ENCODE measurements at places on chromosomes 7 and 10.

- no peak for DNase-seq
Observed at GRCh38 chr10:73887294-73888039, 13.1 kb upstream of the CAMK2G start.

- no peak for DNase-seq
Observed at GRCh38 chr7:104059103-104059502, 69.6 kb upstream of the RELN start.

DNA sequence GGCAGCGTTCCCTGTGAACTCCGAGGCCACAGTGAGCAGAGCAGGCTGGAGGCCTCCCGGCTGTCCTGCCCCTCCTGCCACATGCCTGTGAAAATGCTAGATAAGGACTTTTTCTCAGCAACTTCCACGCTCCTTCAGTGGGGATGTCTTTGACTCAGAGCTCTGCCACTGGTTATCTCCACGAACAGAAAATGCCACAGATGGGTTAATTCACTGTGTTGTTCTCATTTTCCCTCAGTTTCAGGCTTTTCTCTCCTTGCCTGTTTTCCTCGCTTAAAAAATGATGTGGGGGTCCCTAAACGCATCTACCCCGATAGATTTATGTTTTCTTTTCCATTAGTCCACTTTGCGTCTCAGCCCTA lies 51.3 kb downstream of the IKZF1 start:
- DNase-seq, result no peak

- DNase-seq, result no peak
Observed at GRCh38 chr10:17880601-17881000, 71.1 kb upstream of the SLC39A12 start.

- DNase-seq, result no peak
Observed at GRCh38 chr10:58453105-58453504, 59.6 kb upstream of the BICC1 start.

Data from stimulated activated CD8-positive, alpha-beta memory T cell treated with anti-CD3 and anti-CD28 coated beads, Interleukin-15, amount 100 ng/mL, for 1 hour (primary cell).